ENCODE measurements at places on chromosomes 2 and 18. TPM values are rescaled to one million over a fixed set of nuclear protein-coding genes. Genes with fewer than 3 reads are reported as not detected.

Gene CHST9
- 2.2 TPM for total RNA-seq

Gene KCNE4
- total RNA-seq = 8.0 TPM

- no peak for DNase-seq
These were observed 638.9 kb upstream of the LRRTM1 start for GRCh38 chr2:80943487-80943886.

DNA sequence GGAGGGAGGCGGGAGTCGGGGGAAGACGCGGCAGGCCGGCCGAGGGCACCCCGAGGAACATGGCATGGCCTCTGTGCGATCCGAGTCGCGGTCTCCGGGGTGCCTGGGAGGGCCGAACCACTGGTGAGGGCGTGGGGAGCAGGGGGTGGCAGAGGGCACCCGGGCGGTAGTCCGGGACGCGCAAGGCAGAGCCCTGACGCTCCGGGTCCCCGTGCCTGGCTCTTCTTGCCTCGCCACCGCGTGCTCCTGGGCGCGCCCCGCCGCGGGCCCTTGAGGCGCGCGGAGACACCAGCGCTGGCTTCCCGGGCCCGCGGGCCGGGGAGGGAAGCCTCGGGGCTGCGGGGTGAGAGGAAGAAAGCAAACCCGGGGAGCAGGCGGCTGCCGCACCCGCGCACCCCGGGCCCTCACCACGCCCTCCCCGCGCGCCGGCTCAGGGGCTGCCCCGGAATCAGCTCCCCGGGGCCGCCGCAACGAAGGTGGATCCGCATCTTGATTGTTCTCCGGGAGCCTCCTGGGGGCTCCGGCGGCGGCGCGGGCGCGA is 4.3 kb downstream of the SOX11 start:
- no peak for DNase-seq

- DNase-seq = peak; percentile 76
These were observed 119.2 kb downstream of the ANKRD44 start for GRCh38 chr2:197191177-197191939.

All from stomach (tissue), 19 donors.